ENCODE measurements at places on chromosomes 6 and 20.

- no peak for DNase-seq
Observed at GRCh38 chr6:168362276-168362990, 42.9 kb upstream of the DACT2 start.

- DNase-seq: no peak
Observed at GRCh38 chr6:77492530-77492929, 29.2 kb upstream of the HTR1B start.

GRCh38 chr6:167517254-167517916, 192.5 kb downstream of the TTLL2 start:
- DNase-seq: no peak

DNA sequence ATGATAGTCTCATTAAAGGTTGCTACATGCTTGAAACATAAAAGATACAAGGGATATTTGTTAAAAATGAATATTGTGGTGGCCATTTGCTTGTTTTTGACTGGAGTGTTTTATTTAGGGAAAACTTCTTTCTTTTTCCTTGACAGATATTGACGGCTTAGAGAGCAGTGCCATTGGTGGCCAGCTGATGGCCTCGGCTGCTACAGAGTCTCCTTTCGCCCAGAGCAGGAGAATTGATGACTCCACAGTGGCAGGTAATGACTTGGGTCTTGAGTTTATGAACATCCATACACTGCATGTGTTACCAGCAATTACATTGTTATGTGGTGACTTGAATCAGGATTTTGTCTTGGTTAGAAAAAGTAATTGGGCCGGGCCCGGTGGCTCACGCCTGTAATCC, 67.5 kb upstream of the PBOV1 start:
- DNase-seq: no peak

- no peak for DNase-seq
Observed at GRCh38 chr20:8406391-8406790, 274.3 kb downstream of the PLCB1 start.

DNA sequence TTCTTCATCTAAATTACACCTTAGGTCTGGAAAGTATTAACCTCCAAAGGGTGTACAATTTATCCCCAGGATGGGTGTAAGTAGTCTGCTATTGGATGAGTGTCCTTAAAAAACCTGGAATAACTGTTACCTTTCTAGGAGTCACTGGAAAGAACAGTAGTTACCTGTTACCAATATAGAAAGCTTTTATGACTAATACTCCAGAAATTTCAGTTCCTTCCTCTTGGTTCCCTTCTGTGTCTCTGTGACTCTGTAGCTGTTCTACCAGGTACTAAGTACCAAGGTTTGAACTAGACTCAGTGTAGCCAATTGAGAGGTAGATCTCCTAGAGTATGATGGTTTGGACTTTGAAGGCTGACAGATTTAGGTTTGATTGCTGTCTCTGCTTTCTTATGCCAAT, 47.0 kb upstream of the TBX18 start:
- DNase-seq: no peak

GRCh38 chr6:5754904-5755303, 251.8 kb downstream of the NRN1 start:
- no peak for DNase-seq
